Stimulated activated CD4-positive, alpha-beta T cell treated with anti-CD3 and anti-CD28 coated beads, Interleukin-1b, Interleukin-23, amount 100 ng/mL, for 24 hours (primary cell): ENCODE measurements at places on chromosomes 5 and 9.
A peak's percentile ranks its signal among the peaks of the same experiment; 100 is the strongest.

- DNase-seq: no peak
These were observed 66.4 kb downstream of the PRRT1B start for GRCh38 chr9:131611586-131612315.

GRCh38 chr9:99825172-99826046 lies 3.7 kb downstream of the NR4A3 start:
- no peak for DNase-seq

DNA sequence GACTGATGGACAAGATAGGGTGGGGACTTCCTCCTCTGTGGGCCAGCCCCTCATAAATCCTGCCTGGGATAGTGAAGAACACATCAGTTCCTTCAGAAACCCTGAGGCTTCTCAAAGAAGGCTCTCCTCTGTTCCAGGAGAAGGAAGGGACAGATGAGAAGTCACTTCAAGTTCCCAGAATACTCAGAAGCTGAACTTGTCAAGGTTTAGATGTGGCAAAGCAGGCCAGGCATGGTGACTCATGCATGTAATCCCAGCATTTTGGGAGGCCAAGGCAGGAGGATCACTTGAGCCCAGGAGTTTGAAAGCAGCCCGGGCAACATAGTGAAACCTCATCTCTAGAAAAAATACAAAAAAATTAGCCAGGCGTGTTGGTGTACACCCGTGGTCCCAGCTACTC lies 38.5 kb downstream of the STOM start:
- no peak for DNase-seq

DNA sequence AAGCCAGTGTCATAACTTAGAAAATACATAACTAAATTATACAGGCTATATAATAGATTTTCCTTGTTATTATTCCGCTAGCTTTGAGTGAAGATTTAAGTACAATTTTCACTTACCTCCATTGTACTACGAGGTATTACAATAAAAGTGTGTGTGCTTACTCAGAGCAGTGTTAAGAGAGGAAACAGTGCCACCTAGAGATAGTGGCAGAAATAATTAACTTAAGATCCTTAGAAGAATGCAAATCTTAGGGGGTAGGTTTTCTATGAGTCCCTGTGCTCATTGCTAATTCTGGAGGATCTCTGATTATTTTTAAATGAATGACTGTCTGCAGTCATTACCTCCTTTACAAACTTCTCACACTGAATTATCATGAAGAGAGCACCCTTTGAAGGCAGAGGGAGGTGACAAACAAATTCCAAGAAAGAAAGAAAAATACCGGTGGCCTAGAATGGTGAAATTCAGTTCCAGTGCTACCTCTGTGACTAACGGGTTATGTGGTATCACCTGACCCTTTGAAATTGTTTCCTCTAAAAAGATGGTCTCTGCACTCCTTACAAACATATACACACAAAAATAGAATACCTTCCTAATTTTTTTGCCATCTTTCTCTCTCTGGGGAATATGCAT lies 379.8 kb downstream of the TRIM36 start:
- no peak for DNase-seq

DNA sequence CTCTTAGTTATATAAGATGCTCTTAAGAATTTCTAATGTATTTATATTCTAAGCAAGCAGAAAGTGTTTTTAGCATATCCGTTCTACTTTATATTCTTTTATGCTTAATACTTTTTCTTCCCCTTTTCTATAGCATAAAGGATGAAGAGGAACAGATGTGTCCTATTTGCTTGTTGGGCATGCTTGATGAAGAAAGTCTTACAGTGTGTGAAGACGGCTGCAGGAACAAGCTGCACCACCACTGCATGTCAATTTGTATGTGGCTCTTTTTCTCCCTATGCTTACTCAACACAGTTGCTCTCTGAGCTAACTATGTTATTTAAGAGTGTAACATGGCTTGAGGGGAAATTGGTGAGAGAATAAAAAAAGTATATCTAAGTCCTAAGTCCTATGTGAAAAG lies 37.6 kb upstream of the SETD9 start:
- no peak for DNase-seq

GRCh38 chr5:37189355-37189754 lies 59.8 kb downstream of the CPLANE1 start:
- no peak for DNase-seq

GRCh38 chr9:134947265-134947955 lies 29.7 kb upstream of the FCN1 start:
- DNase-seq: no peak

DNA sequence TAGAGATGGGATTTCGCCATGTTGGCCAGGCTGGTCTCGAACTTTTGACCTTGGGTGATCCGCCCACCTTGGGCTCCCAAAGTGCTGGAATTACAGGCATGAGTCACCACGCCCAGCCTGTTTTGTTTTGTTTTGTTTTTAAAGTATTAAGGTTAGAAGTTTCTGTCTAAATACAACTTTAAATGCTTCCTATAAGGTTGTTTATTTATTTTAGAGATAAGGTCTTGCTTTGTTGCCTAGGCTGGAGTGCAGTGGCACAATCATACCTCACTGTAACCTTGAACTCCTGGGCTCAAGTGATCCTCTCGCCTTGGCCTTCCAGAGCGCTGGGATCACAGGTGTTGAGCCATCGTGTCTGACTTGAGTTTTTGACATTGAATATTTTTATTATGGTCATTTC lies 11.4 kb downstream of the MRRF start:
- DNase-seq: no peak

- no peak for DNase-seq
These were observed 201.2 kb downstream of the MSX2 start for GRCh38 chr5:174925586-174925985.

DNA sequence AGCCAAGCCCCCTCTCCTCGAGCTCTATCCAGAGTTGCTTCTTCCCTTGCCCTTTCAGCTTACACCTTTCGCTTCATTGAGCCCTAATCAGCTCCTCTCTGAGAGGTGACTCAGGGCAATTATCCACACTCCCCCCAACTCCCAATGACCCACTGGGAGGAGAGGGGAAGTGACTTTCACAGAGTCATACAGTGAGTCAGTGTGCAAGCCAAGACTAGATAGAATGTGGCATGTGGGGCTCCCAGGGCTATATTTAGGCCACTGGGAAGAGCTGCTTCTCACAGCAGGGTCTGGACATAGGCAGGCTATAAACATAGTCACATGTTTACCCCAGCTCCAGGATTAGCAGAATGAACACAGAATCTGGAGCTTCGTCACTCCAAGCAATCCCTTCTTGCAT lies 57.4 kb downstream of the NRG2 start:
- DNase-seq: no peak

GRCh38 chr9:83006378-83006777 lies 56.6 kb downstream of the RASEF start:
- DNase-seq: no peak

- DNase-seq: no peak
These were observed 54.0 kb upstream of the SLIT3 start for GRCh38 chr5:169354921-169355320.

- no peak for DNase-seq
These were observed 56.2 kb downstream of the UBE2QL1 start for GRCh38 chr5:6504677-6505415.

- DNase-seq: no peak
These were observed 370.8 kb downstream of the TLE1 start for GRCh38 chr9:81318571-81318970.

- DNase-seq: no peak
These were observed 116.2 kb downstream of the MAN2A1 start for GRCh38 chr5:109805883-109806282.

DNA sequence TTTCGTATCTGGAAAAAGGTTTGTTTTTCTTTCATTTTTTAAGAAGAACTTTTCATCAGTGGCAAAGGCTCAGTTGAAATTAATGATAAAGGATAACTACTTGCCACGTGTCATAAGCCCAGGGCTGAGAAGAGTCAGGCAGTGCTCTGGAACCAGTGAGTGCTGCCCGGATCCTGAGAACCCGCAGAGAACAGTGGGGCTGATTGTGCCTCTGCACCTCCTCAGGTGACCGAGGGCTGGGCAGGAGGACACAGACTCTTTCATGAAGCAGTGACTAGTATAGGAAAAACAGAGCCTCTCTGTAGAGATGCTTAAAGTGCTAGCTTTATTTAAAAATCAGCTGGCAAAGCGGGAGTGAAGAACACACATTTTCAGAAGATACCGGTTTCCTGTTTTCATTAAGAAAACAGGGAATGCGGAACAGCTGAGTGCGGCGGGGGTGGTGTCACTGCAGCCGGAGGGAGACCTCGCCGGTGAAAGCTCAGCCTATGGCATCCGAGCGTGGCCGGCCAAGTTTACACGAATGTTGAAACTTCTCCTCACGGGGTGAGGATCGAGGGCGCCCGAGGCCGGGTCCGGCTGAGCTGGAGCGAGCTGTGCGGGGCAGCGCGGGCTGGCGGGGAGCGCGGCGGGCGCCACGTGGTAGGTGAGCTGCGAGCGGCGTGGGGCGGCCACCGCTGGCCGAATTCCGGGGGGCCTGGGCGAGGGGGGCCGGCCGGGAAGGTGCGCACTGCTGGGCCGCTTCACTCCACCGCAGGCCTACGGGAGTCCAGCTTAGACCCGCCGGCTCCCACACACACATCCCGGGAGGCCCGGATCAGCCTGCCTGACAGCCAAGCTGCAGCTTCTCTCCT lies 134.7 kb upstream of the DMRT1 start:
- DNase-seq: peak; percentile 13

DNA sequence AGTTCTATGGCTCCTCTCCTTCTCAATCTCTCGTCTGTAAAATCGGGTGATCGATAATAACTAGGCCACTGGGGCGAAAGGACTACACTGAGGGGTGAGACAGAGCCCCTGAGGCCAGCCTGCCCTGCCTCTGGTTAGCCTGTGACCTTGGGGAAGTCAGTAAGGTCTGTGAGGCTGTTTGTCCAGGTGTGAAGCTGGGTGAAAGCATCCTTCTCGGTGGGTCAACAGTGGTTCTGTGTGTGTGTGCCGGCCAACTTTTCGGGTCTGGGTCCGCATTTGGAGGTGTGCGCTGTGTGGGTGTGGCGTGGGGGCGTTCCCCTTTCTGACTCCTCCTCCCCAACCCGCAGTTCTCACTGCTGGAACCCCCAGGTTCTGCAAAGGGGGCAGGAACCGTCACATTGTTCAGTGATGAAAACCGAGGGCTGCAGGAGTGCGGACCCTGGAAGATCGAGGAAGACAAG lies 5.0 kb upstream of the RNF44 start:
- no peak for DNase-seq

- DNase-seq: no peak
These were observed 7.6 kb upstream of the PPP1R26 start for GRCh38 chr9:135471791-135472640.

- DNase-seq: no peak
These were observed 1.2 kb upstream of the NEK6 start for GRCh38 chr9:124256517-124257069.

DNA sequence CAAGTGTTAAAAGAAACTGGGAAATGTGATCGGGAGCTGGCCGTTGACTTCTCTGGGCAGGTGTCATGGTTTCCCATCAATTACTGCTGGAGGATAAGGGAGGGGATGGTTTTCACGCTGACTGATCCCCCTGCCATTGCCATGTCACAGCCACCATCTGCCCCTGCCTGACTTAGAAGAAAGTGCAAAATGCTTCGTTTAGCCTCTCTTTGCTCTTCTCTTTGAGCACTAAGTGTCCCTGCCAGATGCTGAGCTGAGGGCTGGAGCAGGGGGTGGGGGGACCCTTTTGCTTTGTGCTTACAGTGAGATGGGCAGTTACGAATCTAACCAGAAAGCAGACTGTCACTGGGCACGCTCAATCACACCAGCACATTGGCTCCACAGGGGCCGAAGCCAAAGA lies 138.4 kb upstream of the ALDH1B1 start:
- no peak for DNase-seq

DNA sequence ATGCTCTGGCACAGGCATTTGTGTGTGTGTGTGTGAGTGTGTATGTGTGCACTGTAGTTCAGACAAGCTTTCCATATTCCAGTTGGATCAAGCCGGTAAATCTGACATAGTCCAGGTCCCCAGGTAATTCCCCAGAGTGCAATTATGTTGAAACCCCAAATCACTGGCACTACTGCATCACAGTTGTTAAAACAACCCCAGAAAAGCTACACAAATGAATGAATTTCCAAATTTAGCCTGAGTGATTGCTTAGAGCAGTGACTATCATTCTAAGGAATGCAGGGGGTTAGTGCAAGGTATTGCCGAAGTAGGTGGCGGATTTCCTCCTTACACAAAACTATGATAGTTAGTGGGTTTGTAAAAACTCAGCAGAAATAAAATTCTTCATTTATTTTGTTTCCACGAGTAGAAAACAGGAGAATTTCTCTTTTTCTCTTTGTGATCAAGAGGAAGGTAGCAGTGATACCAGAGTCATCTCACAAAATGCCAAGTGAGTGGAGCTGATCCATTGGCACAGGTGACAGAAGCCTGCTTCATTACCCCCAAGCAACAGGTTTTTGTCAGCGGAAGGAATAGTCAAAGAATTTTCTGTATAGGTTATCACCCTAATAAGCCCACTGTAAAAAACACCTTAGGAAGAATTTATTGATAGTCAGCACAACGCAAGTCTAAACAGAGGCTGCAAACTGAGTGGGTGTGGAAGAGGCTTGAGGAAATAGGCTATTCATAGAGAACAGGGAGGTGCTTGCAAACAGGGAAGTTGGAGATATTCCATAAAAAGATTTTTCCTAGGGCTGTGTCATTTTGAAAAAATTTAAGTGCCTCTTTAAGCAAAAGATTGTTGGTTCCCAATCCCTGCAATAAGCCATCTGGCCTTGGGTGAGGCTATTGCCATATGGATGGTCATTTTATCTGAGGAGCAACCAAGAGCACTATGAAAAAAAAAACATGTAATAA lies 385.1 kb downstream of the CHSY3 start:
- DNase-seq: no peak
